ENCODE measurements at places on chromosomes 5 and 9.
A peak's percentile ranks its signal among the peaks of the same experiment; 100 is the strongest.

GRCh38 chr5:14581891-14582796 is 552 bp downstream of the OTULINL start:
- ATAC-seq = peak; percentile 76

DNA sequence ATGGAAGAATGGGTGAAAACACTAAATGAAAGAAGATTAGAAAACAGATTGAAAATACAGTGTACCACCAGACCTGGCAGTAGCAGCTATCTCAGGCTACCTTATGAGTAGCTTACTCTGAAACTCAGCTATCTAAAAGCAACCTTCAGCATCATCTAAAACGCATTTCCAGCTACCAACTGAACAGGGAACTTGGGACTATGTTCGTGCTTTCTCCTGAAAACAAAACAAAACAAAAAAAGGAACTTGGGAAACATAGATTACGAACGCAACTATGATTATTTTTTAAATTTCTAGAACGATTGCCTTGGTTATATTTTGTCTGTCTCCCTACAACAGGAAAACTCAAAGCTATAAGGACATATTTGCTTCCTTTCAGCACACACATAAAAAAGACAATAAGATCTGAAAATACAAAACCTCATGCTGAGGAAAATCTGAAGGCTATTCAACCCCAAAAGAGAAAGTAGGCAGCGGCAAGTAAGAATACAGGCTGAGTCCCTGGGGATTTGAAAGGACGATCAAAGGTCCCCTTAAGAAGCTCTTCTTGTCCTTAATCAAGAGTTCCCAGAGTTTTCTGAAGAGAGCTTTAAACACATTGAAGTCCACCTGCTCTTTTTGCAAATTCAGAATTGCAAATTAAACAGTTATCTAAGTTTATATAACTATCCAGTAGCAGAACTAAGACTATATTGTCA is 53.4 kb downstream of the OR2K2 start:
- no peak for ATAC-seq

DNA sequence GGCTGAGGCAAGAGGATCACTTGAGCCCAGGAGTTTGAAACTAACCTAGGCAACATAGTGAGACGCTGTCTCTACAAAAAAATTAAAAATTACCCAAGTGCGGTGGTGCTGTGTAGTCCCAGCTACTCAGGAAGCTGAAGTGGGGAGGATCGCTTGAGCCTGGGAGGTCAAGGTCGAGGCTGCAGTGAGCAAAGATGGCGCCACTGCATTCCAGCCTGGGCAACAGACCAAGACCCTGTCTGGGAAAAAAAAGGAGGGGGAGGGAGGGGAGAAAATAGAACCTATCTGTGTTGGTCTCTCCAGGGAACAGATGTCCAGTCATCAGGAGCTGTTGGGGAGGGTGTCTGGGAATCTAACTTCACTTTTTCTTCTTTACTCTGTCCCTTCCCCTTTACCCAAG is 24.3 kb downstream of the MAT2B start:
- ATAC-seq = no peak

- no peak for ATAC-seq
These were observed 281.9 kb downstream of the TENT4A start for GRCh38 chr5:6995115-6995514.
